ENCODE measurements at places on chromosomes 5 and 9. TPM values are rescaled to one million over a fixed set of nuclear protein-coding genes. Genes with fewer than 3 reads are reported as not detected.
A peak's percentile ranks its signal among the peaks of the same experiment; 100 is the strongest.

DNA sequence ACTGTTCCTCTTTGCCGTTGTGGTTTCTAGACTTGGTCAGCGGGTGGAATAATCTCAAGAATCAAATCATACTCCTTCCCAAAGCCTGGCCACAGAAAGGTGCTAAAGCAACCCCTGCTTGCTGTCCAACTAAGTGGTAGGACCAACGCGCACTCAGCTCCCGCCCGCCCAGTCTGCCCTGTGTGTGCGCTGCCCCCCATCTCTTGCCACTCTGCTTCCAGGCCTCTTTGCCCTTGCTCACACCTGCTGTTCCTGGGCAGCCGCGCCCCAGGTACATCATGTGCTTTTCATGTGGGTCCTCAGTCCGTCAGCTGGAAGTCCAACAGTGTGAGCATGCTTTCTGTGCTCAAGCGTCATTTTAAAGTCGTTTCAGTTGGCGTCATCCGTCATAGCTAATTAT, 65.5 kb downstream of the SYK start:
- DNase-seq, result no peak

DNA sequence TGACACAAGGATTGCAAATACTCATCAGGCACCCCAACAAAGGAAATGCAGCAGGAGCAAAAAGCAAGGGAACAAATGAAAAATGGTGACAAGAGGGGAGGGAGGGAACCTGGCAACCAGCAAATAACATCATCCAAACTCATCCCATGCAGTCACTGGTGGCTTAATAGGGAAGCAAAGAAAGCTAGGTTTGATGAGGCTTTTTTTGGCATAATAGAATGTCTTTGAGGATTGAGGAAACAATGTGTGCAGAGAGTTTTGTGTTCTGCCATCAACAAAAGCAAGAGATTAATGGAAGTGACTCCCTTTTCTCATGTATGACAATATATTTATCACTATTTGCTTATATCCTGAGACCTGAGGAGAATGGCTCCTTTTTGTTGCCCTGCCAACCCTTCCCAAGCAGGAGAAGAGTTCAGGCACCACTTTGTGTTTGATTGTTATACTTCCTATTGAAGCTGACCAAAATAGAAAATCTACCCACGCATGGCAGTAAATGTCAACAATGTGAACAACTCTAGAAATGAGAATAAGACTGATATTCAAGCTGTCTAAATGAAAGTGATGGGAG, 375.7 kb downstream of the CAAP1 start:
- no peak for DNase-seq

- no peak for DNase-seq
These were observed 45.5 kb downstream of the ECPAS start for GRCh38 chr9:111438541-111439235.

DNA sequence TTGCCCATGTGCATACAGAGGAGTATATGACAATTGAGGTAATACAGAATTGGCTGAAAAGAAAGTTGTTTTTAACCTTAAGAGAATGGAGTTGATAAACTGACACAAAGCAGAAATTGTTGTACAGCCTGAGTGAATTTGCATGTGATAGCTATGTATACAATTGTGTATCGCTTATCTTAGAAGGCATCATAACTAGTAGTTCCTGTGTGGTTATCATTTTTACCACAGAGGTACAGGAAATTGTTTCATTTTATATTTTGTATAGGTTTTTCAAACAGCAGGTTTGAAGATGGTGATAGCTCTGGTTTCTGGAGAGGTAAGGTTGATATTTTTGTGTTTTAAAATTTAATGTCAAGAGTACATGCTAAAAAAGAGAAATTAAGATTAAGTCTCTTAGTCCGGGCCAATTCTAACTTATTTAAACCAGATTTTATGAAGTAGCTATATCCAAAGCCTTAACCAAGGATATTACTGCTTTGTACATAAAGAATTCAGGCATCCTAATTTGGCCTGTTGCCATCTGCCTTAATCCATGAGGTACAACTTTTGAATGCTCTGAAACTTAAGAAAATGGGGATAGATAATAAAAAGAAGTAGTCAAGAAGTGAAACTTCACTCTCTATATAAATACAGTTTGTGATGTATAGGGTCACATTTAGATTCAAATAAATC, 26.0 kb downstream of the DDX4 start:
- no peak for DNase-seq

The SRP19 gene
- total RNA-seq, result 33.8 TPM

DNA sequence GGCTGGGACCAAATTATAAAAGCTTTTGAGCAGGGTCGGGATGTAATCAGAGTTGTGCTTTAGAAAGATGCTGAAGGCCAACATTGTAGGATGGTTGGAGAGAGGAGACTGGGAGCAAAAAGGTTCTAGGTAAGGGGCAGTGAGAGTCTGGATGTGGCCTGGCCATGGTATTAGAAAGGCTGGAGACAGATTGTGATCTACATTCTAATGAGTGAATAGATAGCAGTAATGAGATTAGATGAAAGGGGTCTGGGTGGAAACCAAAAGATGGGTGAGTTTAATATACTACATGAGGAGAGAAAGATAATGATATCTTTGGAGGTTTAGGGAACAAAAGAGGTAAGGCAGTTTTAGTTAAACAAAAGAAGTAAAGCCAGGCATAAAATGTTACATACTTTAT, 88.8 kb upstream of the SH3GL2 start:
- no peak for DNase-seq

DNA sequence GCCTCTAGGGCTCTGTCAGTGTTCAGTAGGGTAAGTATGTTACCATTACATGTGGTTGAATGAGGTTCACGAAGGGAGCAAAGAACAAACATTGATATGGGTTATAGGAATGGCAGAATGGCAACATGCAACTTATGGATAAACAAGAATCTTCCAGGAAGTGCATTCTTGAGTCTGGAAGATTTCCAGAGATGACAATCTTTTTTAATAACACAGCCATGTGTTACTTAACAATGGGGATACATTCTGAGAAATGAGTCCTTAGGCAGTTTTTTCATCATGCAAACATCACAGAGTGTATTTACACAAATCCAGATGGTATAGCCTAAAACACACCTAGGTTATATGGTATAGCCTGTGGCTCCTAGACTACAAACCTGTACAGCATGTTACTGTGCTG, 9.1 kb upstream of the SLC28A3 start:
- DNase-seq, result no peak

The SURF1 gene
- total RNA-seq, result 44.1 TPM

The FOXD4L4 gene
- 0.90 TPM for total RNA-seq

- DNase-seq, result peak; percentile 91
These were observed 3.6 kb upstream of the PFN3 start for GRCh38 chr5:177403792-177404640.

DNA sequence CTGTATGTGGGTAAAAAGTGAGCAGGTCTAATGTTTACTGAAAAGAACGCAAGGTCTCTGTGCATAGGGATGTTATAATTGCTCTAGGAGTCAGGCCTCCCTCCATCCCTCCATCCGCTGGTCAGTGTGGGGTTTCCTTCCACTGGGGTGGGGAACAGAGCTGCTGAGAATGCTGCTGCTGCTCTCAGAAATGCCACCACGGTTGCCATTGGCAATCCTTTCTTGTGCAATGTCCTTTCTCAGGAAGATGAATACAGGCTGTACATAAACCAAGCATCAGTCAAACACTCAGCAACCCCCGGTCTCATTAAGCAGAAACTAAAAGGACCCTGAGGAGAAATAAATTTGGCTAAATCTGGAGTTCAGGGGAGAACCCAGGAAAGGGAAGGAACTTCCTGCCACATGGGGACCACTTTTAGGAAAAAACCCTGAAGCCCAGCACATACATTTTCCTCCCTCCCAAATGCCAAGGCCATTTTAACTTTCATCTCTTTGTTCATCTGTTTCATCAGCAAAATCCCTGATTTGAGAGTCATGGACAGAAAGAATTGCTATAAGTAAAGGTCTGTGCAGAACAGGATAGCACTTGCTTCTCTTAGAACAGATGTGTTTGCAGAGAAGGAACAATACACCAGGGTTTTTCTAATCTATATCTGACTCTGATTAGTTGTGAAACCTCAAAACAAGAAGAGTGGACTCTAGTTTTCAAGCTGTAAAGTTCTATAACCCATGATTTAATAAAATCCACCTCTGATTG, 70.4 kb upstream of the SLC1A3 start:
- DNase-seq, result no peak

DNA sequence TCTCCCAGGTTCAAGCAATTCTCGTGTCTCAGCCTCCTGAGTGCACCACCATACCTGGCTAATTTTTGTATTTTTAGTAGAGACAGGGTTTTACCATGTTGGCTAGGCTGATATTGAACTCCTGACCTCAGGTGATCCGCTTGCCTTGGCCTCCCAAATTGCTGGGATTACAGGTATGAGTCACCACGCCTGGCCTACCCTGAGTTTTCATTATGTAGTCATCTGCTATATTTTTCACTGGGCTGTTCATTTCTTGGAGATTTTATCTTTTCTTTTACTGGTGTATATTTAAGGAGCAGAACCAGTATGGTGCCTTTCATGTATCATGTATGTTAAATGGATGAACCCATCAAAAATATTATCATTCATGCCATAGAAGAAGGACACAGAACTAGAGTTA, 377.0 kb upstream of the ACTBL2 start:
- no peak for DNase-seq

DNA sequence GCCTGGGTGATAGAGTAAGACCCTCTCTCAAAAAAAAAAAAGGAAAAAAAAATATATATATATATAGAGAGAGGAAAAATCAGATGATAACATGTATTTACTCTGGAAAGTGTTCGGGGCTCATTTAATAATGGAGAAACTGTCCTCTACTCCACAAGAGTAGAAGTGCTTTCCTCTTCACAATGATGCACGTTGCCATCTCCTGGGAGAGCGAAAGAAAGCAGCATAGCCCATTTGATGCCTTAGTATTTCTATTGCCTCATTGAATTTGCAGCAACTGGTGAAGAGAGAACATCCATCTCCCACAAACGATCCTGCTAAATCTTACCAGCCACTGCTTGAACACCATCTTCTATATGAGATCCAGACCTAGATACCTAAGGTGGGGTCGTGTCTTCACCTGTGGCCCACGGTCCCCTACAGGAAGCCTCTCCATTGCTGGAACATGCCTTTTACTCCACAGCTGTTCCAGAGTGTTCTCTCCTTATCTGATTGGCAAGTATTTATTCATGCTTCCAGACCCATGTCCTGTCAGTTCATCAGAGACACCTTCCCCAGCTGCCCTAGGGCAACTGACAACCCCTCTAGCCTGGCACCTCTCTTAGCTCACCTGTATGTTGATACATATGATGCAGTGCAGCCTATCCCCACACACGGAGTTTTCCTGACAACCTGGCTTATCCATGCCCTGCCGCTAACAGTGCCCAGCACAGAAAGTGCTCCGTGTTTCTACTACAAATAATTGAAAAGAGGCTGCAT, 115.3 kb downstream of the MARCHF11 start:
- no peak for DNase-seq

The OMD gene
- total RNA-seq, result not detected

The MZB1 gene
- 71.8 TPM for total RNA-seq

DNA sequence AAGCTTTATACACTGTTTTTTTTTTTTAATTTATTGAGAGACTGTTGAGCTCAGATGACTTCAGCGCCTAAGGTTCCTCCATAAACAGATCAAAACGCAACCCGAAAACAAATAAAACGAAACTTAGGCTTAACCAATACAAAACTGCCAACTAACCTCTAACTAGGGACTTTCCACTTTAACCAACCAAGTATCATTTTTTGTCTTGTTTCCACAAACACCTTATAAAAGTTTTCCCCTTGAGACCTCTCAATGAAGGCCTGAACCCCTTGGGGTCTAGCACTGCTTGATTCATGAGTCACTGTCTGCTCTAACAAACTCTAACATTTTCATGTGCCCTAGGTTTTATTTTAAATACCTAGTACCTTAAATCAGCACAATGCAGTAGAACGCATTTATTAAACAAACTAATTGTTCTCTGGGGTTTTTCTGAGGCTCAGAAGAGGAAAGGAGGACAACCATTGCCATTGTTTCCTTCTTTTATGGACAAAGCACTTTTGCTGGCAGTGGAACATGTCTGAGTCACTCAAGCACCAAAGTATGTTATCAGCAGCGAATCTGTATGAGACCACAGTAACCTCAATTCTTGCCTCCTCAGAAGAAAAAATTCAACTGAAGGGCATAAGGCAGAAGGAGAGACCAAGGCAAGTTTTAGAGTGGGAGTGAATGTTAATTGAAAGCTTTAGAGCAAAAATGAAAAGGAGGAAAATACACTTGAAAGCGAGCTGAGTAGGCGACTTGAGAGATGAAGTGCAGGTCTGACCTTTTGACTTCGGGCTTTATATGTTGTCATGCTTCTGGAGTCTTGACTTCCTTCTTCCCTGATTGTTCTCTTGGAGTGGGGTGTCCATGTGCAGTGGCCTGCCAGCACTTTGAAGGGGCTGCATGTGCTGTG, 97.7 kb upstream of the HCN1 start:
- no peak for DNase-seq

GRCh38 chr5:115366223-115366622, 69.8 kb upstream of the CCDC112 start:
- no peak for DNase-seq

The C9orf85 gene
- 9.6 TPM for total RNA-seq

DNA sequence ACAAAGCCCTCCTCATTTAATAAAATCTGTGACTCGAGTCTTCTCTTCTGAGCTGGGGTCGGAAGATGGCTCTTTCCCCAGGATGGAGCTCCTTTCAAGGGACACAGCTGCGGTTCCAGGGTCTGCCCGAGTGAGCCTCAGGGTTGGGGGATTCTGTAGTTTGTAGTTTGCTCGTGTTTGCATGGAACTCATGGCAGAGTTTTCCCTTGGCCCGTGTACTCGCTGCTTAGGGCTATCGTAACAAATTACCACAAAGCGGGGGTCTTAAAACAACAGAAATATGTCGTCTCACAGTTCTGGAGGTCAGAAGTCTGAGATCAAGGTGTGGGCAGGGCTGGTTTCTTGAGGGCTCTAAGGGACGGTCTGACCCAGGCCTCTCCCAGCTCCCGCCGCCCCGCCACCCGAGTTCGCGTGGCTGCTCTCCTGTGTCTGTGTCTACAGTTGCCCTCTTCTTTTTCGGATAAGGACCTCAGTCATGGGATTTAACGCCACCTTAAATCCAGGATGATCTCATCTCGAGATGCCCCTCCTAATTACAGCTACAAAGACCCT, 13.9 kb upstream of the LPCAT1 start:
- no peak for DNase-seq

DNA sequence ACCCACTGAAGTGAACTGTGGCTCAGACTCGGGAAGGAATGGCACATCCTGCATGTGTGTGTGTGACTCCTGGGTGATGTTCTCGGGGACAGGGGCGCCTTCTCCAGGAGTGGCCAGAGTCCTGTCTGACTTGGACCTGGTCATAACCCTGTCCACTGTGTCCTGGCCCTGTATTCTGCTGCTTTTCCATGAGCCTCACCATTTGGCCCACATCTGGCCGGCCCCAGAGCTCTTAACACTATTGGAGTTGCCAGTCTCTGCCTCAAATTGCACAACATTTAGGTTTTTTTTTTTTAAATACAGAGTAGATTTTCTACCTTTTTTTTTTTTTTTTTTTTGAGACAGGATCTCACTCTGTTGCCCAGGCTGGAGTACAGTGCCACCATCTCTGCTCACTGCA, 278.3 kb upstream of the TUT7 start:
- DNase-seq, result no peak

The ELOVL7 gene
- total RNA-seq, result not detected

The TAF11L10 gene
- total RNA-seq, result not detected

- DNase-seq, result no peak
These were observed 58.8 kb upstream of the TMEM171 start for GRCh38 chr5:73061593-73061992.

The ROR2 gene
- total RNA-seq, result 0.49 TPM

- no peak for DNase-seq
These were observed 240.3 kb downstream of the CACNA1B start for GRCh38 chr9:138117836-138118235.

The SPAAR gene
- total RNA-seq, result not detected

- DNase-seq, result no peak
These were observed 111.5 kb downstream of the HTR4 start for GRCh38 chr5:148542812-148543211.

GRCh38 chr9:14441976-14442651, 128.2 kb upstream of the NFIB start:
- no peak for DNase-seq

The ITGA2 gene
- total RNA-seq, result not detected

All from B cell (primary cell).